ENCODE measurements at places on chromosomes 11 and 22.

DNA sequence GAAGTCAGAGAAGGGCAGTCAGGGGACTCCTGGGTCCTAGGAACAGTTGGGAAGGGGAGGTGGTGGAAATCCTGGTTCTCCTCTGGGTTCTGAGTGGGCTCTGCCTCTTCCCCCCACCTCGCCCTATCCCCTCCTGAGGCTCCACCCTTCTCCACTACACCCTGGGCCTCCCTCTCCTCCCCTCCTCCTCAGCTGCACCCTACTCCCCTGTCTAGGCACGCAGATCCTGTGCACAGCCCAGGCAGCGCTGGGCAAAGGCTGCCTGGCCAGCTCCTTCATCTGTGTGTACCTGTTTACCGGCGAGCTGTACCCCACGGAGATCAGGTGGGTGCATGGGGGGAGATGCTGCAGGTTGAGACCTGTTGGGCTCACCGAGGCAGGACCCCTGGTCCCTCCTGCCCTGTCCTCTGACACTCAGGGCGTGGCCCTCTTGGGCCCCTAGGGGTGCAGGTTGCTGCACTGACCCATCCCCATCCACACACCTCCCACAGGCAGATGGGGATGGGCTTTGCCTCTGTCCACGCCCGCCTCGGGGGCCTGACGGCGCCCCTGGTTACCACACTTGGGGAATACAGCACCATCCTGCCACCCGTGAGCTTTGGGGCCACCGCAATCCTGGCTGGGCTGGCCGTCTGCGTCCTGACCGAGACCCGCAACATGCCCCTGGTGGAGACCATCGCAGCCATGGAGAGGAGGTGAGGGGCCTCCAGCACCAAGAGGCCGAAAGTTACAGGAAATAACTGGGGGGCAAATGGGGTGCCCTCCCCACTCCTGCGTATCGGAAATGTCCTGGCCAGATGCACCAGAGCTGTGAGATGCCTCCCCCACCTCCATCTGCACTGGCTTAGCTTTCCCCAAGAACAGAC is 25.3 kb upstream of the POLA2 start:
- DNase-seq = no peak

- no peak for DNase-seq
Measured at GRCh38 chr11:70466154-70466553, 67.8 kb downstream of the CTTN start.

- no peak for DNase-seq
Measured at GRCh38 chr22:33923033-33923432, 2.8 kb upstream of the LARGE1 start.

DNA sequence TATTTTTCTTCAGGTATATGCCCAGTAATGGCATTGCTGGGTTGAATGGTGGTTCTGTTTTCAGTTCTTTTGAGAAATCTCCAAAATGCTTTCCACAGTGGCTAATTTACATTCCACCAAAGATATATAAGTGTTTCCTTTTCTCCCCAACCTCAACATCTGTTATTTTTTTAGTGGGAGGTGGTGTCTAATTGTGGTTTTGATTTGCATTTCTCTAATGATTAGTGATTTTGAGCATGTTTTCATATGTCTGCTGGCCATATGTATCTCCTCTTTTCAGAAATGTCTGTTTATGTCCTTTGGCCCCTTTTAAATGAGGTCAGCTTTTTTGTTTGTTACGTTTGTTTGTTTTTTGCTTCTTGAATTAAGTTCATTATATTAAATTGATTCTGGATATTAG is 760.2 kb downstream of the KCNA4 start:
- no peak for DNase-seq

GRCh38 chr22:48268293-48268692 is 1505.8 kb downstream of the TBC1D22A start:
- no peak for DNase-seq

GRCh38 chr11:16356057-16356760 is at the start of gene SOX6:
SOX6 (minus strand) TSS chr11:16356546; CDS start chr11:16341248, 15,298 bp downstream.
- no peak for DNase-seq
